Stimulated activated CD8-positive, alpha-beta memory T cell treated with anti-CD3 and anti-CD28 coated beads, Interleukin-4, amount 100 ng/mL, for 4 hours (primary cell): ENCODE measurements at places on chromosomes 11 and 22.
A peak's percentile ranks its signal among the peaks of the same experiment; 100 is the strongest.

DNA sequence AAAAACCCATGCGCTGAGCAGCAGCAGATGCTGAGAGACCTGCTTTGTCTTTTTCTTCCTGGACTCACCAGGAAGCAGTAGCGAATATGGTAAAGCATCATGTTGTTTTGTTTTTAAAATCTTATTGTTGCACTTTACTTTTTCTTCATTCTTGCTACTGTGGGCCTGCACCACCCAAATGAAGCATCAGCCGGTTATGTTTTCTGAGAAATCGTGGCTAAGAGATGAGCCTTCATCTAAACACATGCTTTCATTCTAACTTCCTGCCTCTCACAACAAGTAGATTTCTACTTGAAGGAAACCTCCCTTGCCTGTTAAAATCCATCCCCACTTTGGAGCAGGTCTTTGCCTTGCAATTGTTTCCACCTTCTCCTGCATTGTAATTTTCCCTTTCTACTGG lies 1025.9 kb downstream of the NTM start:
- DNase-seq = no peak

DNA sequence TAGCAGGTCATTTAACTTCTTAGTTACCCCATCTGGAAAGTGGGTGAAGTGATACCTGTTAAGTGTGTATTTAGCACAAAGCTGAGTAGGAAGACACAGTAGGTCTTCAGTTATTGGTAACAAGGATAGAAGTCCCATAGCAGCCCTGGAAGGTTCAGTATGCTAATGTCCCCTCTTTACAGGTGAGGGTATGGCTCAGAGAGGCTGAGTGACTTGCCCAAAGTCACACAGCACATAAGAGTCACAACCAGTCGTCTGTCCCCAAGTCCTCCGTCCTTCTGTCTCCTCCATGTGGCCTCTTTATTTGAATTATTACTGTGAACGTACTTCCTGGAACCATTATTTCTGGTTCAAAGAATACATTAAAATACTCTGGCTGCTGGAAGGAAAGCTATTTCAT lies 10.5 kb downstream of the ASPHD2 start:
- no peak for DNase-seq

- DNase-seq = no peak
These were observed 332 bp upstream of the HMGXB4 start for GRCh38 chr22:35257002-35257320.

- no peak for DNase-seq
These were observed 27.8 kb upstream of the ACR start for GRCh38 chr22:50710221-50710620.

DNA sequence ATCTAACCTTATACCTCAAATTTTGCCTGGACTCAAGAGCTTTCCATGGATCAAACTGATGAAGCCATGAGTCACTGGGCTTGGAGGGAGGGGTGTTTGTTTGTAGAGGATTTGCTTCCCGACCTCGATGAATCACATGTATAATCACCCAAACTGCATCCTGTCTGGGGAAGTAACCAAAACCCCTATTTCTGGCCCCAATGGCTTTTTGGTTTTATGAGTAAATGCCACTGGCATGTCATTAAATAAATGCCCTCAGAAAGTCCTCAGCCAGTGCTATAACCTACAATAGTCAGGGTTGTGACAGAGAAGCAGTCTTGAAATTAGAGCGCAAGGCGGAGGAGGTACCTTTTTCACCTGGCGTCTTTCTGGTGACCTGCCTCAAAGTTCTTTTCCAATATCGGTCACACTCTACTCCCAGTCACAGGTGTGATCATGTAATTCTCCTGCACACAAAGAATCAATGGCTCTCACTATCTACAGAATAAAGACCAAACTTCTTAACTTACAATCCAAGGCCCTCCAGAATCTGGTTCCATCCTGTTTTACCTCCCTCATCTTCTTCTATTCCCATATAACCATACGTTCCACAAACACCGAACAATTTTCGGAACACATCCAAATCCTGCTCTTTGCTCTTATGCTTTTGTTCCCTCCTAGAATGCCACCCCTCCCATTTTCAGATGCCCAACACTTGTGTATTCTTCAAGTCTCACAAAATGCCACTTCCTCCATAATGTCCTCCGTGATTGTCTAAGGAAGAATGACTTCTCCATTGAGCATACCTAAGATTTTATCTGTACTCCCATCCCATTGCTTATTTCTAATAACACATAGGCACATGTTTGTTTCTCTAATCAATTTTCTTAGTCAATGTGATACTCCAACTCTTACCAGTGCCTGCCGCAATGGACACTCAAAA lies 81.3 kb upstream of the BLID start:
- DNase-seq = no peak

- no peak for DNase-seq
These were observed 33.7 kb downstream of the A4GALT start for GRCh38 chr22:42686756-42687491.

DNA sequence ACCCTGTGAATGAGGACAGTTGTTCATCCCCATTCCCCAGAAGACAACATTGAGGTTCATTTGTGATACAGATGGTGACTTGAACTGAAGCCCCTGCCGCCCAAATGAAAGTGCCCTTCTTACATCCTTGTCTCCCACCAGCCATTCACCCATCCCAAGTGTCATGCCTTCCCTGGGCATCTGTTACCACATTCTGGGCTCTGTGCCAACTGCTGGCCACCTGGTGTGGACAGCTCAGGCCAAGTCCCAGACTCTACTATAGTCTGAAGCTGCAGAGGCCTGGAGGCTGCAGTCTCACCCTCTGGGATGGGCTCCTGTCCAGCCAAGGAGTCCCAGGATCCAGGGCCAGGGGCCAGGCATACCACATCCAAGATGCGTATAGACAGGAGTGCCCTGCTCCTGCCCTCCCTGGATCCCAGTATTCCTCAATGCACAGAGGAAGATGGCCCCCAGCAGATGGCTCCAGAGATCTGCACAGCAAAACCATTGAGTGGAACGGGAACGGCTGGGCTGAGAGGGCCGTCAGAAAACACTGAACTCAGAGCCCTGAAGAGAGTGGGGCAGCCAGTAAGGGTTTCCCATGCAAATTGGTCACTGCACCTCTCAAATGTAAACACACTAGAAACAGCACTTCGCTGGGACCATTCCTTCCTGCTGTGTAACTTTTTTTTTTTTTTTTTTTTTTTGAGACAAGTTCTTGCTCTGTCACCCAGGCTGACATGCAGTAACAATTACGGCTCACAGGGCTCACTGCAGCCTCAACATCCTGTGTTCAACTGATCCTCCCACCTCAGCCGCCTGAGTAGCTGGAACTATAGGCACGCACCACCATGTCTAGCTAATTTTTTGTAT lies 22.8 kb downstream of the ARRB1 start:
- no peak for DNase-seq

DNA sequence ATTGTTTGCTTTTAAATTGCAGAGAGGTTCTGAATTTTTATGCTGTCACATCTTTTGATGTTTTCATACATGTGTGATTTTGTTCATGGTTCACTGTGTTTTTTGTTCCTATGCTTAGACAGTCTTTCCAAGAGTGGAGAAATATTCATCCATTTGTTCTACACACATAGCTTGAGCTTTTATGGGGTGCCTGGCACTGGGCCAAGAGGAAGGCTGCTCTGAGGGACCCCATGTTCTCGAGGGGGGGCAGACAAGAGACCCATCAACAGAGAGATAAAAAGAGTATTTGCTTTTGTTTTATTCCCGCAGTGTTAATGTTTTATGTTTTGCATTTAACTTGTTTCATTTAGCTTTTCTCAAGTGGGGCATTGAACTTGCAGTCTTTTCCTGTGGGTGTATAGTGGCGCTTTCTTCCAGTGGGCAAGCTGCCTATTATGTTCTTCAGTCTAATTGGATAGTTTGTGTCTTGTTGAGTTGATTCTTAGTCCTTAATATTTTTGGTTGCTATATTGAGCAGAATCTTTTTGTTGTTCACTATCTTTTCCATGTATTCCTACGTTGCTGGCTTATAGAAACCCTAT lies 57.7 kb downstream of the CABIN1 start:
- no peak for DNase-seq

- no peak for DNase-seq
These were observed 181.1 kb downstream of the CTTN start for GRCh38 chr11:70579316-70579955.

GRCh38 chr22:47795477-47796127 lies 1033.2 kb downstream of the TBC1D22A start:
- no peak for DNase-seq

- DNase-seq = no peak
These were observed 46.7 kb downstream of the TSPAN18 start for GRCh38 chr11:44773351-44773965.

GRCh38 chr11:44601471-44602370 lies 36.3 kb downstream of the CD82 start:
- DNase-seq = no peak

GRCh38 chr22:20403779-20404140 lies 9.8 kb downstream of the ZNF74 start:
- DNase-seq = no peak

DNA sequence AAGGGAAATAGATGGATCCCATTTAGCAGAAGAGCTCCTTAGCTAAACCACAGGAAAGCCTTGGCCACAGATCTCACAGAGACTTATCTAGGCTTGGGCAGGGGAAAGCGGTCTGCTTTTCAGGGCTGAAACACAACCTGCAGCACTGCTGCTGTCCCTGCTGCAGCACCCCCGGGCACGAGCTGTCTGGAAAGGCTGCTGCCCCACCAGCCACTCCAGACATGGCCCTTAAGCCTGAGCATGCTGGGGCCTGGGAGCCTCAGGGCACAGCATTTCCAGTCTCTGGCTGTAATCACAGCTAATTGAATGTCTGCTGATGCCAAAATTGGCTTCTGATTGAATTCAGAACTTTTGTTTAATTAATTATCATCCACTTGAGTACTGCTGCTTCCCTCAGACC lies 115.0 kb downstream of the TMPRSS5 start:
- no peak for DNase-seq

- DNase-seq = no peak
These were observed 59.2 kb downstream of the CACNG2 start for GRCh38 chr22:36644333-36644757.

GRCh38 chr11:44389963-44390605 lies 80.1 kb upstream of the ALX4 start:
- no peak for DNase-seq

- peak; percentile 67 for DNase-seq
These were observed 56.2 kb downstream of the KCNJ4 start for GRCh38 chr22:38398609-38399461.

- DNase-seq = no peak
These were observed 85.0 kb upstream of the CLPB start for GRCh38 chr11:72519220-72519881.
